Stimulated activated CD4-positive, alpha-beta T cell treated with anti-CD3 and anti-CD28 coated beads, TNF-alpha, amount 100 ng/mL, for 24 hours (primary cell): ENCODE measurements at places on chromosomes 3 and 15.

- DNase-seq = no peak
Measured at GRCh38 chr3:95172164-95172943, 1109.5 kb downstream of the NSUN3 start.

DNA sequence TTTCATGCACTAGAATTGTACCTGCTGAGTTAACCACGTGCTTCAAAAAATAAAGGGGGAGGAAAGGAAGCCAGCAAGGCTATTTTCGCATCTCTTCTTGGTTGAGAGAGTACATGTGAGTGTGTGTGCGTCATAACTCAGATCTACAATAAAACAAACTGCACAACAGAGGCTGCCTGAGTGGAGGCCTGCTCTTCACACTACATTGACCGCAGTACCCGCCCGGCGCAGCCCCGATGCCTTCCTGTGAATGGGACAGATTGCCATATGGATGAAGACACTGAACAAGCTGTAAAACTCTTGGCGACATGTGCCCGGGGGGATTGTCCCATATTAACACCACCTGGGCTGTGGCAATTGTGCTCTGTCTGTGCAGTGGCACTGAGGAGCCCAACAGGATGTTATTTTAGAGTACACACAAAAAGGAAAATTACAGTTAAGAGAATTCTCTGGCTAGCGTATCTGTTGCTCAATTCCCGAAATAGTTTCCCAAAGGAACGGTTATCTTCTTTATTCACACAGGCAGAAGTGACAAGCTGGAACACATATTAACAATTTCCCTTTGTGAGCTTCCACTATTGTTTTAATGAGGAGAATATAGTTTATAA is 551.5 kb downstream of the FOXP1 start:
- DNase-seq = no peak

DNA sequence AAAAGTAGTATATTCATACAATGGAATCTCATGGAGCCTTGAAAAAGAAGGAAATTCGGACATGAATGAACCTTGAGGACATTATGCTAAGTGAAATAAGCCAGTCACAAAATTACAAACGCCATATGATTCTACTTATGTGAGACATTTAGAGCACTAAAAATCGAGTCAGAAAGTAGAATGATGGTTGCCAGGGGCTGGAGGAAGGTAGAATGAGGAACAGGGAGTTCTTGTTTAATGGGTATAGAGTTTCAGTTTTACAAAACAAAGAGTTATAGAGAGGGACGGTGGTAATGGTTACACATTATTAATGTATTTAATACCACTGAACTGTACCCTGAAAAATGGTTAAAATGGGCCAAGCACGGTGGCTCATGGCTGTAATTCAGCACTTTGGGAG is 19.5 kb downstream of the UBXN7 start:
- no peak for DNase-seq

- no peak for DNase-seq
Measured at GRCh38 chr15:40879609-40880008, 5.6 kb upstream of the RHOV start.

DNA sequence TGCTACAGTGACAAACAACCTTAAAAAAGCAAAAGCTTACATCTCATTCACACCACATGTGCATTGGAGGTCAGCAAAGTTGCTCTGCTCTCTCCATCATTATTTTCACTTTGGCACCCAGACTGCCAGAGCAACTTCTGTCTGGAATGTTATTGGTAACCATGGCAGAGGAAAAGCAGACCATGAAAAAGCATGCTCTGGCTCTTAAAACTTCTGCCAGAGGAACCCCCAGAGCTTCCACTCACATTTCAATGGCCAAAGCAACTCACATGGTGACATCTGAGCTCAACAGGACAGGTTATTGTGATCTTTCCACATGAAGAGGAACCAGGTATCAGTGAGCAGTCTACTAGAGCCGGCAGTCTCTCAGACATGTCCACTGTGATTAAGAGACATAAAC is 21.9 kb upstream of the FRMD5 start:
- DNase-seq = no peak

GRCh38 chr3:39288300-39288808 is 8.5 kb upstream of the CX3CR1 start:
- DNase-seq = peak; percentile 73

DNA sequence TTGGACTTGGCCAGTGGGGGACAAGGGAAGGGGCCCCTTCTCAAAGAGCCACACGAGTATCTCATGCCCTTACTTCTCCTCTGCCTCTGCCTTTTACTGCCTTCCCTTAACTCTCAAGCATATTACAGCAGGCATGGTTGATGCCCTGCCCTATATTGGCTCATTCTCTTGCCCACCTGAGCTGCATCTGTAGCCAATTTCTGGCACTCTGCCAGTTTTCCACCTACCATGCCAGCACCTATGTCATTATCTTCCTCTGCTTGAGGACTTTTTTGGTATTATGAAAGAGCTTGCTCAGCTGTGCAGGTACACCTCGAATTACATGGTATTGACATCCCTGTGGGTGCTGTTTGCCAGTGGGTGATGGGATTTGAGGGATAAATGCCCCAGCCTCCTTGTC is 181.8 kb downstream of the OXSM start:
- DNase-seq = no peak

DNA sequence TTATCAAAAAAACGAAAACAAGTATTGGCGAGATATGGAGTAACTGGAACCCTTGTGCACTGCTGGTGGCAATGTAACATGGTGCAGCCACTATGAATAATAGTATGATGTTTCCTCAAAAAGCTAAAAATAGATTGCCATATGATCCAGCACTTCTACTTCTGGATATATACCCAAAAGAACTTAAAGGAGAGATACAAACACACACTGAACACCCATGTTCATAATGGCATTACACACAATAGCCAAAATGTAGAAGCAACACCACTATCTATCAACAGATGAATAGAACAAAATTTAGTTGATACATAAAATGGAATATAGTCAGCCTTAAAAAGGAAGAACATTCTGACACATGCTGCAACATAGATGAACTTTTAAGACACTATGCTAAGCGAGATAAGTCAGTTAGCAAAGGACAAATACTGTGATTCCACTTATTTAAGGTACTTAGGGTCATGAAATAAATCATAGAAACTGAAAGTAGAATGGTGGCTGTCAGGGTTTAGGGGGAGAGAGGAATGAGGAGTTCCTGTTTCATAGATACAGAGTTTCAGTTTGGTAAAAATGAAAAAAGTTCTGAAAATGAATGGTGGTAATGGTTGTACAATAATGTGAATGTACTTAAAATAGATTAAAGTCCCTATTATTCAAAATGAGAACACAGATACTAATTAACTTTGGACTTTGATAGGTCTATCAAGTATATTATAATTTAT is 59.4 kb upstream of the IMPG2 start:
- DNase-seq = no peak

GRCh38 chr3:128372281-128372680 is 94.4 kb downstream of the DNAJB8 start:
- DNase-seq = no peak

DNA sequence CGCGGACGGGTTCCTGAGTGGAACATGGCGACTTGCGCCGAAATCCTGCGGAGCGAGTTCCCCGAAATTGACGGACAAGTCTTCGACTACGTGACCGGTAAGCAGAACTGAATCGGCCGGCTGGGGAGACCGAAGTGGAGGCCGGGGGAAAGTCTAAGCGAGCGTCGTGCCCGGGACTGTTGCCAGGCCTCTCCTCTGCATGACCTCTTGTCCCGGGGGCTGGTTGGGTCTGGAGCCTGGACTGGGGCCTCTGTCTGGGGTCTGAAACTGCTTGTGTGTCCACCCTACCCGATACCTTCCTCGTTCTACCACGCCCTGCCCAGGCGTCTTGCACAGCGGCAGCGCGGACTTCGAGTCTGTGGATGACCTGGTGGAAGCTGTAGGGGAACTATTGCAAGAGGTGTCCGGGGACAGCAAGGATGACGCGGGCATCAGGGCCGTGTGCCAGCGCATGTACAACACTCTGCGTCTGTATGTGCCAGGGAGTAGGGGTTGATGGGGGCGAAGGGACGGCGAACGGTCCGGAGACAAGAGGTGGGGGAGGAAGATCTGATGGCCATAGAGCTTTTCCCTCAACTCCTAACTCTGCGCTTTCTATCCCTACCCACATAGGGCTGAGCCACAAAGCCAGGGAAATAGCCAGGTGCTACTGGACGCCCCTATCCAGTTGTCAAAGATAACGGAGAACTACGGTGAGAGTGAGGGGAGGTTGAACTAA is at the start of gene ABCF3:
TSS of gene ABCF3 (plus strand) at position 16 of the 718 bp plus-strand sequence. CDS start at position 25, 9 bp downstream.
- peak; percentile 11 for DNase-seq

GRCh38 chr3:195770081-195770840 is 41.5 kb downstream of the MUC4 start:
- no peak for DNase-seq

- no peak for DNase-seq
Measured at GRCh38 chr15:63045879-63046278, 3.3 kb downstream of the TPM1 start.

DNA sequence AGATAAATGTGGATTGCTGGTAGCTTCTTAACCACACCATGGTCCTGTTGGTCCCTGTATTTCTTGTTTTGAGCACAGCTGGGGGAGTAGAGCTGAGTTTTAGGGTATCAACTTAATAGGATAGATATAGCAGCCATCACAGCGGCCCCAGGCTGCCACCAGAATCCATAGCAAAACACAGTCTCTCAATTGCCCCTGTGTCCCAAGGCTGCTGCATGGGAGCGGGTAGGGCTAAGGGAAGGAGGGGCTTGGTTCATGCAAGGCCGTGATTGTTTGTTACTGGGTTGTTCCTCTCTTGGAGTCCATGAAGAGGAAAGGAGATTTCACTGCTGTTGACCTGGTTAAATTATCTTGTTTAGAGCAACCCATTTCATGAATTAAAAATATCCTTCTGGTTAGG is 22.1 kb downstream of the ARNT2 start:
- DNase-seq = no peak

- DNase-seq = no peak
Measured at GRCh38 chr3:25044762-25045710, 383.0 kb upstream of the RARB start.

GRCh38 chr15:89808160-89808870 is 6.3 kb downstream of the ANPEP start:
- no peak for DNase-seq

GRCh38 chr3:14208977-14209394 is 30.4 kb downstream of the LSM3 start:
- DNase-seq = no peak

GRCh38 chr15:71430782-71431181 is 315.5 kb downstream of the THSD4 start:
- no peak for DNase-seq

- no peak for DNase-seq
Measured at GRCh38 chr3:75061806-75062205, 447.3 kb upstream of the CNTN3 start.

DNA sequence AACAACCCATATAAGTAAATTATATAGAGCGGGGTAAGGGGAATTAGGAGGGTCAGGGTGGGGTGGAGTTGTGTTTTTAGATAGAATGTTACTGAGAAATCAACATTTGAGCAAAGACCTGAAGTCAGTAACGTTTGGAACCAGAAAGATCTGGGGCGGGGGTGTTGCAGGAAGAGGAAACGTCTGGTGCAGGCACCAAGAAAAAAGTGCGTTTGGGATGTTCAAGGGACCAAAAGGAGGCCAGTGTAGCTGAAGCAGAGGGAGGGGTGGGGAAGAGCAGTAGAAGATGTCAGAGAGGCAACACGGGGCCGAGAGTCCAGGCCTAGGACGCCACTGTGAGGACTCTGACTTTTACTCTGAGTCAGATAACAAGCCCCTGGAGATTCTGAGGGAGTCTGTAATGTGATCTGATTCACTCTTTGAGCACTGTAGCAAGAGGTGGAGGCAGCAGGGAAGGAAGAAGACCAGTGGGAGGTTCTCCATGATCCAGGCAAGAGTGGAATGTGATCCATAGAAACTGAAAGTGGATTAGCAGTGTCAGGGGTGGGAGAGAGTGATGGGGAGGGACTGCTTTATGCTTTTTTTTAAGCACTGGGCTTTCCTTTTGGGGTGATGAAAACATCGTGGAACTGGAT is 179.3 kb upstream of the CHRM5 start:
- DNase-seq = no peak

GRCh38 chr3:16529264-16529663 is 15.8 kb upstream of the RFTN1 start:
- DNase-seq = no peak

DNA sequence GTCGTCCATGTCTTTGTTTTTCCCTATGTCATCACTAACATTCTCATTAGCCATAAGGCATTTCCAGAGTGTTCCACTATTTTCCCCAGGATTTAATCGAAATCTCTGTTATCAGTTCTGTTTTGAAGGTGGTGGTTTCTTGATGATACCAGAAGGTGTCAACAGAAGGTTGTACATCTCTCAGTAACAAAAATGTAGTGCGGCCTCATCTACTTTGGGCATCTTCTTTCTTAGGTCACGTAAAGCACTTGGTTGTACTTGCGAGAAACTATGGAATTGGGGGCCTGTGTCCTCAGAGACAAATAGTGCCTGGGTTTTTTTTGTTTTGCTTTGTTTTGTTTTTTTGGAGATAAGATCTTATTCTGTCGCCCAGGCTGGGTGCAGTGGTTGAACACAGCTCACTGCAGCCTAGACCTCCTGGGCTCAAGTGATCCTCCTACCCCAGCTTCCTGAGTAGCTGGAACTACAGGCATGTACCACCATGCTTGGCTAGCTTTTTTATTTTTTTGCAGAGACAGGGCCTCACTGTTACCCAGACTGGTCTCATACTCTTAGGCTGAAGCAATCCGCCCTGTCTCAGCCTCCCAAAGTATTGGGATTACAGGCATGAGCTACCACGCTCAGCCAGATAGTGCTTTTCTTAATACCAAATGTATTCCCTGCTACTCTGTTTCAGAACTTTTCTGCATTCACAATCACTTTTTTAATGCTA is 61.2 kb upstream of the FURIN start:
- no peak for DNase-seq

GRCh38 chr3:168476360-168476980 is 380.7 kb upstream of the GOLIM4 start:
- no peak for DNase-seq

- no peak for DNase-seq
Measured at GRCh38 chr3:112116748-112117186, 16.3 kb downstream of the GCSAM start.

DNA sequence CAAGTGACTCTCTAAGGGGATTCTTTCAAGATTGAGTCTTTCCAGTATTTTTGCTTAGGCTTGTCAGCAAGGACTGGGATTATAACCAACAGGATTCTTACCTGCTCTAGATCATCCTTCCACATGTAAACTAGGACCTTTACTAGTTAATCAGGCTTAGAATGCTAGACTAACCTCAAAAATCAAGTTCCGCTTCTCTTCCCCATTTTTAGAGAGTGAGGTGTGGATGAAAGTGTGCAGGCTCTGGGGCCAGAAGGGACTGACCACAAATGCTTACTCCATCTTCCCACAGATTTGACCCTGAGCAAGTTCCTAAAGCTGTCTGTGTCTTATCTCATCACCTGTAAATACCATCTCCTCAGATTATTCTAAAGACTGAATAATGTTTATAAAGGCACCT is 89.5 kb upstream of the IL12A start:
- DNase-seq = no peak

DNA sequence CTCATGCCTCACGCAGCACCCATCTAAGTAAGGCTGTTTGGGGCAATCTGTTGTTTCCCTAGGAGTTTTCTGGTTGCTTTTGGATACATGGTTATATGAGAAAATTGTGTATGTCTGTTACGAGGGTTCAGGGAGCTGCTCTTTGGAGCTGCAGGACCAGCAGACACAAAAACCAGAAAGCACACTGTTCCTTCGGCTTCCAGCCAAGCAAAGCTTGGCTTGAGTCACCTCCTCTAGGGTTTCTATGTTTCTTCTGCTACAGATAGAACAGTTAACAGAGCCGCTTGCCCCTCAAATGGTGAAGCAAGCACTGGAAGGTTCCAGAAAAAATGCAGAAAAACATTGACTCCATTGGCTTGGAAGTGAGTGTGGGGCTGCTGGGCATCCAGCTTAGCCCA is 49.2 kb upstream of the CTDSPL start:
- no peak for DNase-seq

- DNase-seq = no peak
Measured at GRCh38 chr3:100470951-100471350, 21.5 kb upstream of the TMEM45A start.
